Stimulated activated CD8-positive, alpha-beta memory T cell treated with anti-CD3 and anti-CD28 coated beads, Interleukin-2, amount 100 ng/mL, for 1 hour (primary cell): ENCODE measurements at places on chromosomes 5 and 9.

DNA sequence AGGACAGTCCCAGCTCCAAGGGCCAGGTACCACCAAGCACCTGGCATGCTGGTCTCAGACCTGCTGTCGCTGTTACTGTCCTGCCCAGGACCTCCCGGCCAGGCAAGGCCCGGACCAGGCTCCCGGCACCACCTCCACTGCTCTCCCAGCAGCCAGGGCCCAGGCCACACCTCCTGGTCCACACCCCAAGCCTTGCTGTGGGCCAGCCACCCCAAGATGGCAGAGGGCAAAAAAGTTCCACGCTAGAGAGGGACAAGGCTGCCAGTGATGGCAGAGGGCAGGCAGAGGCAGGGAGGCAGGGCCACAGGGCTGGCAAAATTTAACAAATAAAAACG lies 1.1 kb downstream of the DNLZ start:
- DNase-seq = no peak

DNA sequence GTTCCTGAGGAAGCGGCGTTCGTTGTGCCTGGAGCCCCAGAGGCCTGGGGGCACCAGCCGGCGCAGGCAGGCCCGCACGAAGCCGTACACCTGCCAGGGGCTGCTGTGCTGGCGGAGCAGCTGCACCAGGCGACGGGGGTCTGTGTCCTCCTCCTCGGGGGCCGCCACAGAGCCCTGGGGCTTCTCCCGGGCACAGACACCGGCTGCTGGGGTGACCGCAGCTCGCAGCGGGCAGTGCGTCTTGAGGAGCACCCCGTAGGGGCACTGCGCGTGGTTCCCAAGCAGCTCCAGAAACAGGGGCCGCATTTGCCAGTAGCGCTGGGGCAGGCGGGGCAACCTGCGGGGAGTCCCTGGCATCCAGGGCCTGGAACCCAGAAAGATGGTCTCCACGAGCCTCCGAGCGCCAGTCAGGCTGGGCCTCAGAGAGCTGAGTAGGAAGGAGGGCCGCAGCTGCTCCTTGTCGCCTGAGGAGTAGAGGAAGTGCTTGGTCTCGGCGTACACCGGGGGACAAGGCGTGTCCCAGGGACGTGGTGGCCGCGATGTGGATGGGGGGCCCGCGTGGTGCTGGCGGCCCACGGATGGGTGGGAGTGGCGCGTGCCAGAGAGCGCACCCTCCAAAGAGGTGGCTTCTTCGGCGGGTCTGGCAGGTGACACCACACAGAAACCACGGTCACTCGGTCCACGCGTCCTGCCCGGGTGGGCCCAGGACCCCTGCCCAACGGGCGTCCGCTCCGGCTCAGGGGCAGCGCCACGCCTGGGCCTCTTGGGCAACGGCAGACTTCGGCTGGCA lies 1.3 kb downstream of the TERT start:
- no peak for DNase-seq

DNA sequence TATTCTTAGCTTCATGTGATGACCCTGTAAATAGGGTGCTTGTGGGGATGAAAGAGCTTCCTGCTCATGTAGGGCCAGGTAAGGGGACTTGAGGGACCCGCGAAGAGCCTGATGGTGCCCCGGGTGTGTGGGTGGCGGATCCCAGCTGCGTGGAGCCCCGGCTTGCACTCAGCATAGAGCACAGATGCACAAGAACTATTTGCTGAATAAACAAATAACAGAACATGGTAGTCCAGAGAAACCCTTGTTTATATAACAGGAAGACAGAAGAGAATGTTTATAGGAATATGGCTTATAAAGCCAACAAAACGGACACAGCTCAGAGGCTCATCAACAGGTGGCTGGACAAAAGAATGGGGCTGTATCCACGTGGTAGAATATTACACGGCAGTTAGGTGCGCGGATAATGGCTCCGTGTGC lies 106.9 kb upstream of the COL5A1 start:
- DNase-seq = no peak

- no peak for DNase-seq
These were observed 34.0 kb downstream of the IDNK start for GRCh38 chr9:83656952-83657351.

GRCh38 chr5:115070737-115071136 lies 99.0 kb downstream of the TRIM36 start:
- no peak for DNase-seq

- DNase-seq = no peak
These were observed 35.9 kb upstream of the FBP1 start for GRCh38 chr9:94675008-94675881.

- DNase-seq = no peak
These were observed 69.7 kb downstream of the SH3GL2 start for GRCh38 chr9:17648516-17648915.

DNA sequence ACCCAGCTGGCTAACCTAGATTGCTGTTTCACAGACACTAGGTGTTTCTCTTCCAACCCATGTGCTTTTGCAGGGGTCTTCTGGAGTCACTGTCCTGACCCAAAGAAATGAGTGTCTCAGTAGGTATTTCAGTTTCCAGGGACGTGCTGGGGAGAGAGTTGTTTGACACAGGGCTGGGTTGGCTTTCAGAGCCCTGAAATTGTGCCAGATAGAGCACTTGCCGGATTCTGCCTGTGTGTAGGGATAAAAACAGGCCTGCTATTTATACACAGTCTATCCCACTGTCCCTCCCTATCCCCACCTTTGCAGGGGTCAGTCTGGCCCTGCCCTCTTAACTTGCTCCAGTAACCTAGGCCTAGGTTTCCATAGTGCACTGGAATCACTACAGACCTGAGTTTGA lies 957 bp upstream of the HBEGF start:
- DNase-seq = no peak

GRCh38 chr9:96161819-96162218 lies 140.2 kb downstream of the HSD17B3 start:
- DNase-seq = no peak

GRCh38 chr9:137171149-137171900 lies 531 bp downstream of the TMEM210 start:
- DNase-seq = no peak
